Right renal pelvis (tissue), 4 donors: ENCODE measurements at places on chromosomes 3 and 15. TPM values are rescaled to one million over a fixed set of nuclear protein-coding genes. Genes with fewer than 3 reads are reported as not detected.
A peak's percentile ranks its signal among the peaks of the same experiment; 100 is the strongest.

Gene PLSCR5
- not detected for polyA plus RNA-seq

DNA sequence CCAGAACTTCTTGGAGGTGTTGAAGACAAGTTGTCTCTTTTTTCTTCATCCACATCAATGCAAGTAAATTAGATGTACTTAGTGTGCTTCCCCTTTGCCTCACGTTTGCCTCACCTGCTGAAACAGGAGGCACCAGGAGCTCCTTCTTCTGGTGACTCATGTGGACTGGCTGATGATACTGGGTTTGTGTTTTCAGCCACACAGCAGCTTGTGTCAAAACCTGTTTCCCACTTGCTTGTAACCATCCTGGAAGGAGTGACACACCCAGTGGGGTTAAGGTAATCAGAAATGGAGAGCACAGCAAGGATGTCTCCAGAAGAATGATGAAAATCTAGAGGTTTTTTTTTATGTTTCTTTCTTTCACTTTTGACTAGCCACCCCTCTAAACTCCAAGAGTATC is 143.3 kb upstream of the RBMS3 start:
- DNase-seq: no peak

GRCh38 chr3:185715091-185715490 is 109.8 kb downstream of the IGF2BP2 start:
- DNase-seq: no peak

DNA sequence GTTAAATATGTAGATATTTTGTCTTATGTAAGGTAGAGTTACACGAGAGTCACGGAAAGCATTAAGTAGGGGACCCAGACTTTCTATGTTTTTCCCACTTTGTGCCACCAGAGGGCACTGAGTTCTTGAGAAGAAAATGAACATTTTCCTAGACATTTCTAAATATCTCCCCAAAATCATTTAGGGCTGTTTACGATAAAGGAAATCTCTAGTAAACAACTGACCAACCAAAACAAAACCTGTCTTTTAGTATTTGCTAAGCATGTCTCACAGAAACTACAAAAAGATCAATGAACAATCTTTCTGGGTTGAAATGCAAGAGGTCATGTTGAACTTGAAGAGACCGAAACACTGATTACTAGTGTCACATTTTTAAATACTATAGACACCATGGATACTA is 16.1 kb downstream of the POU1F1 start:
- DNase-seq: peak; percentile 15

DNA sequence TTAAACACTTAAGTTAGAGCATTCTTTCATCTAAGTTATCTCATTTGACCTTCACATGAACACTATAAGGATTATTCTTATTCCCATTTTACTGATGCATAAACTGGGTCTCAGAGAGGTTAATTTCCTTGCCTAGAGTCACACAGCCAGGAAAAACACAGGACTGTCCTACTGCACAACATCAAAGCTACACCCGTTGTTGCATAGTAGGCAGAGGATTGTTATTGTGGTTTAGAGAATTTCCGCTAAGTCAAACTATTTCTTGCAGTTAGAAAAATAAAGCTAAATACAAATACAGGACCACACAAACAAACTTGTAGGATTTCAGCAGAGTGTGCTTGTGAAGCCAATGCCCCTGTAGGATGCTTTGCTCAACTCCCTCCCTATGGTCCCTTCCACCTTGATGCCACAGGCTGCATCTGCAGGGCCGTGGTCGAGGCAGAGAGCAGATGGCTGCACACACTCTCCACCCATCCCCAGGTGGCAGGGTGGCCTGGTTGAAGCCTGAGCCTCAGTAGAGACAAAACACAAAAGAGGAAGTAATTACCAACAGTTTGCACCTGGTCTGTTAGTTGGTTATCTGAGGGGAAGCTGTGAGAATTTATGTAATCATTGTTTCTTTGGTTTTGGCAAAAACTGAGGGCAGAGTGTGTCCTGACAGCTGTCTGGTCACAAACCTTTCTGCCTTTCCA is 41.1 kb upstream of the SKOR1 start:
- DNase-seq: no peak

- DNase-seq: no peak
Measured at GRCh38 chr3:130093741-130094391, 12.2 kb downstream of the ALG1L2 start.
